CD4-positive, alpha-beta T cell (primary cell): ENCODE measurements at places on chromosomes 1 and 21.

DNA sequence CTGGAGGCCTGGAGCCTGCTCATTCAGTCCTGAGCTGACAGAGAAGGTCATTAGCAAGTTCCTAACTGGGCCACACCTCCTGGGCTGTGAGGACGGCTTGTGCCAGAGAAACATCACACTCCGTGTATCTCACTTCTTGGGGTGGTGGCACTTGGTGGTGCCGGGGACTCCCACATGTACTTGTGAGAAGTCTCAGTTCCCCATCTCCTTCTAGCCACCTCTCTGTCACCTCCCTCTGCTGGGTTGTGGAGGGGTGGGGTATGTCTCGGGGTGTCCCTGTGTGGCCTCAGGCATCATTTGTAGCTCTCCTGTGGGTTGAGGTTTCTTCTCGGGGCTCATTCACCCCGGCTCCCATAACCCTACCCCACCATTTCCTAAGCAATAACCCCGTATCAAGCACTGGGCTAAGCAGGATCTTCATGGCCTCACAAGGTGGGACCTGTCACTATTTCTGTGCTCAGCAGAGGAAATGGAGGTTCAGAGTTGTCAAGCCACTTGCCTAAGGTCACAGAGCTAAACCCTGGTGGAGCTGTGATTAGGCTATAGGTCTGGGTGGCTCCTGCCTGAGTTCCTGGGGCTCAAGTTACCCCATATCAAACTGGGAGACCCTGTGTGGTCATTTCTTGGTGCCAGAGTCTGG lies 62.5 kb downstream of the UBIAD1 start:
- DNase-seq, result no peak

- DNase-seq, result no peak
Measured at GRCh38 chr1:107689159-107689558, 275.8 kb downstream of the VAV3 start.

- DNase-seq, result no peak
Measured at GRCh38 chr1:38085666-38086330, 39.2 kb upstream of the POU3F1 start.

DNA sequence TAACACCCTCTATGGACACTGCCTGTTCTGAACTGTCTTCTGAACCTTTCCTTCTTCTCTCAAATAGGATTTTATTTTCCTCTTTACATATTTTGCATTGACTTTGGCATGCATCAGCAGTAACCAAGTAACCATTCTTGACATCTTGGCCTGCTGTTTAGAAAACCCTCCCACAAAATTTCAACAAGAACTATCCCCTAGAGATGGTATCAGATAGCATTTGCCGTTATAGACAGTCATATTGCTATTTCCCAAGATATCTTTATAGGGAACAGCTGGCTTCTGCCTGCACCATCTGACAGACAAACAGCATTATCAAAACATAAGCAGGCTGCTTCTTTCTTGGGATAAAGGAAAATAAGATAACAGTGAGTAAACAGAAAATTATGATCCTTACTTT lies 54.7 kb downstream of the LHX8 start:
- DNase-seq, result no peak

GRCh38 chr1:180896161-180896560 lies 16.5 kb upstream of the KIAA1614 start:
- DNase-seq, result no peak

DNA sequence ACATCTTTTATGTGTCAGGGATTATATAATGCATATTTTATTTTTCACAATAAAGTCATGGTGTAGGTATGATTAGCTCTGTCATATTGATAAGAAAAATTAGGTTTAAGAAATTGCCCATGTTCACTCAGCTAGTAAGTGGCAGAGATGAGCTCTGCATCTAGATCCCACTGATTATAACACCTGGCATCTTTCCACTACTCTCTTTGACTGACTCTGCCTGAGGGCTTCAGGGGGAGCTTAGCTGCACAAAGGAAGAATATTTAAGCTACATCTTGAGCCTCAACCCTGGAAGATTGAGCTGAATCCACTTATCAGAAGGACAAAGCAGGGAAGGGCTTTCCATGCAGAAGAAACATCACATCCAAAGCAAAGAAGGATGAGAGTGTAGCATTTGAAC lies 190.4 kb downstream of the MIS18A start:
- DNase-seq, result no peak

- DNase-seq, result no peak
Measured at GRCh38 chr1:24283326-24284155, 35.6 kb upstream of the GRHL3 start.

GRCh38 chr21:29248124-29248523 lies 50.6 kb upstream of the BACH1 start:
- DNase-seq, result no peak

DNA sequence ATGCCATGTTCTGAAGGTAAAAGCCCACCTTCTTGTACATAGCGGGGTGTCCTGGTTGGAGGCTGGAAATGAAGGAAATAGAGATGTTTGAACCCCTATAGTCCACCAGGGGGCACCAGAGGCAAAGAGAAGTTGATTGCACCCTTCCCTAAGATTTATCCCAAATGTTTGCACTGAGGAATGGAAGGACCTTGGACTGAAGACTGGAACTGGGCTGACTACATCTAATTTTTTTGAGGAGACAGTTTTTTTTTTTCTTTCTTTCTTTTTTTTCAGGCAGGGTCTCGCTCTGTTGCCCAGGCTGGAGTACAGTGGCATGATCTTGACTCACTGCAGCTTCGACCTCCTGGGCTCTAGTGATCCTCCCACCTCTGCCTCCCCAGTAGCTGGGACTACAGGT lies 55.3 kb upstream of the EIF4G3 start:
- peak; percentile 40 for DNase-seq

DNA sequence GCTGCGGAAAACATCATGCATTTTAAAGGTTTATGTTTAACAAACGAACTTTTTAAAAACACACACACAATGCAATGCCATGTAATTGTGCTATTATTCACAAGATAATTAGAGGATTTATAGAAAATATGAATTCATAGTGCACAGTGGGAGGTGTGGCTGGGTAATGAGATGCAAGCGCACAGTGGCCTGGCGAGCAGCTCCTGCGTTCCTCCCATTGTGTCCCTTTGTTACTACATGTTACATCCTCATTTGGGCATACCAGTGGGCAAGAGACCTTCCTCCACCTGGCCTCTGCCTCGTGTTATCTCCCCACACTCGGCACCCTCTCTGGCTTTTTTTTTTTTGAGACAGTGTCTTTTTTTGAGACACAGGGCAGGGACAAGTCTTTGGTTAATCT lies 30.0 kb upstream of the TENT5B start:
- DNase-seq, result no peak

- DNase-seq, result no peak
Measured at GRCh38 chr1:15370781-15371520, 38.7 kb upstream of the EFHD2 start.

GRCh38 chr1:228150120-228150460 lies 360 bp downstream of the GJC2 start:
- no peak for DNase-seq

- no peak for DNase-seq
Measured at GRCh38 chr1:6483017-6483760, 8.3 kb downstream of the PLEKHG5 start.

- DNase-seq, result no peak
Measured at GRCh38 chr1:22865736-22866135, 106.9 kb downstream of the LACTBL1 start.

DNA sequence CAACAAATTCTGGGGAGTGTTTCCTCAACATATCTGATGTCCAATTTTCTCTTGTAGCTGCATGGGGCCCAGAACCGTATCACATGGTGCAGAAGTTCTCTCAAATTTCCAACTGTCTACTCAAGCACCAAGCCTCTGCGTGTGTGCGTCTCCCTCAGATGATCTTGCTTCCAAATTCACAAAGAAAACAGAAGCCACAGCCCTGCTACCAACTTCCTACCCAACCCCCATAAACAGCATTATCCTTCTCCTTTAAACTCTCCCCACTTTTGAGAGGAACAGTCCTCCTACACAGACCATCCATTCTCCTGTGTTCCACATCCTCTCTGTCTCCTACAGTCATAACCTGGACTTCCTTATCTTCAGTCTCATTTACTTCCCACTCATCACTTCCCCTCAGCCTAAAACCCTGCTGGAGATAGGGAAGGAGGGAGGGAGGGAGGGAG lies 354.1 kb downstream of the SMYD3 start:
- no peak for DNase-seq

DNA sequence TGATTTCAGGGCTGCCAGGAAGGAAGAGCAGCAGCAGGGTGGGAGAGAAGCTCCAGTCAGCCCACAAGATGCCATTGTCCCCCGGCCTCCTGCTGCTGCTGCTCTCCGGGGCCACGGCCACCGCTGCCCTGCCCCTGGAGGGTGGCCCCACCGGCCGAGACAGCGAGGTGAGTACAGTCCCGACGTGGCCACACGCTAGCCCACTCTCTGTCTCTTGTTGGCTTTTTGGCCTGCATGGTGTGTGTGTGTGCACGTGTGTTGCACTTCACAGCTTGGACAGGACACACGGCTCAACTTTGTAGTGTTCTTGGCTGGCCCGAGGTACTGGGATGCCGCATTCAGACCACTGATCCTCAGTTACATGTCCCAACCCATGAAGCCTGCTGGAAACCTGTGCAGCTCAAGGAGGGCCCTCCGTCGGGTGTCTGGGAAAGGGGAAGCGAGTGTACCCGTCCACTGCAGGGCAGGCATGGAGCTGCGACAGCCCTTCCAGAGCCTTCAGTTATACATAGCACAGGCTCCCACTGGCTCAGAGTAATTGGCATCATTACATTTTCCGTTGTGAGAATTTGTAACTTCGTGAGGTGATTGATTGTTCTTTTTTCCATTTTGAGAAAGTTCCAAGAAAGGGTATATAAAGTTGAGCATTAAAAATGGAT lies 454 bp downstream of the CORT start:
- no peak for DNase-seq

DNA sequence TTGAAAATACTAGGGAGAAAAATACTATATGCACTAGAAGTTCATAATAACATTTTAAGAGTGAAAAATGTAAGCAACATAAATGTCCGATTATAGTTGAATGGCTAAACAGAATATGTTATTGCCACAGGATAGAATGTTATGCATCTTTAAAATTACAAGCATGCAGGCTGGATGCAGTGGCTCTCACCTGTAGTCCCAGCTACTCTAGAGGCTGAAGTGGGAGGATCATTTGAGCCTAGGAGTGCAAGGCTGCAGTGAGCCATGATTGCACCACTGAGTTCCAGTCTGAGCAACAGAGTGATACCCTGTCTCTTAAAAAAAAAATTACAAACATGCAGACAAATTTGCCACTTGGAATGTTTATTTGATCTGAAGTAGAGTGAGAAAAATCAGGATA lies 3.0 kb upstream of the BATF3 start:
- DNase-seq, result no peak

DNA sequence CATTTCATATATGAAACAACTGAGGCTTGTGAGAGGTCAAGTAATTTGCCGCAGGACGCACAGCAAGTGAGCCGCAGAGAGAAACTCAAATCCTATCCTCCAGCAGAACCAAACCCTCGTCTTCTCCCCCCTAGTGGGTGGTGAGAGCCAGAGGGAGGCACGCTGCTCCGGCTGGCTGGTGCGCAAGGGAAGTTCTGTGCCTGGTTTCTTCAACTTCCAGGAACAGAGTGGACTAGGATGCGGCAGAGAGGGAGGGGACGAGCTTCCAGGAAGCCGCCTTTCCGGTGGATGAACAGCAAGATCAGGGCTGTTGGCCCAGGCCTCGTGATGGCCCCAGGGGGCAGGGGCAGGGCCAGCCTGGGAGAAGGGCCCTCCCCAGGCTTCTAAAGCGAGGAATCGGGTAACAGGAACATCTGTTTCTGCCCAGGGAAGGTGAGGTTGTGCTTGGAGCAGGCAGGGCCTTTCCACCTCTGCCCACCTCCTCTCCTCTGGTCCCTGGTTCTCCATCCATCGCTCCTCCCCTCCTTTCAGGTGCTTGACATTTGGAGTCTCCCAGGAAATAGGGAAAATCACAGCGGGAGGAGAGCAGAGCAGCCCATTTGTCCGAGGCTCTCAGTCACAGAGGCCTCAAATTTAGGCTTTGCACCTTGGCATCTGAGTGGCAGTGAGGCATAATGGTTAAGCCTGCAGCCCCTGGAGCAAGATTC lies 16.8 kb upstream of the PDIK1L start:
- DNase-seq, result no peak

DNA sequence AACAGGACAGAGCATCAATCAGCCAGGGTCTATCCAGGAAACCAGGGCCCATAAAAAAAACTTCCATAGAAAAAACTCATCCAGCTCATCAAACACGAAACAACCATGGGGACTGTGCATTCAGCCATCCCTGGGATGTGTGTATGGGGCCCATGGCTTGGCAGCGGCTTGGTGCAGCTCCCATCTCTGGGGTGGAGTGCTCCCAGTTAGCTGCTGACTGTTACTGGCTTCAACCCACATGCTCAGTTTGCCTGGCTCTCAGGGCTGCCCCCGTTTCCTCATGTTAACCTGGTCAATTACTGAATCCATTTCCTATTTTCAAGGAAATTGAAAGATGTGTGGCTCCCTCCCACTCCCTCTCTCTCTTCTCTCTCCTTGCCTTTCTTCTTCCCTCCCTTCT lies 37.3 kb upstream of the STUM start:
- DNase-seq, result no peak

DNA sequence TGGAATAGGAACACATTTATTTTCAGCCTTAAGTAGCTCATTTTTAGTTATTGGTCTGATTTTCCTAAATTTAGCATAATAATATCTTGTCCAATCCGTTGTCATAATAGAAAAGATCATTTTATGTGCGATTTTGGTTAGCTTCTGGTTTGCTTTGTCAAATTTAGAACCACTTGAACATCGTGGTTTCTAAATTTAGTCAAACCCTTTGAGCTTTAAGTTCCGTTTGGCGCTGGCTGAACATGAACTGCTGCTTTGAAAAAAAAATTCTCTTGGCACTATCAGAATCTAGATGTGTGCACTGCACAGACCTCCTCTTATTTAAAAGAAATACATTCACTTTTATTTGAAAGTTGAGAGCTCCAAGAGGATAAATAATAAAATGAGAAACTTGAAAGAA lies 370.6 kb downstream of the PTPRC start:
- peak; percentile 15 for DNase-seq

GRCh38 chr1:198167436-198167934 lies 10.7 kb downstream of the NEK7 start:
- DNase-seq, result no peak

DNA sequence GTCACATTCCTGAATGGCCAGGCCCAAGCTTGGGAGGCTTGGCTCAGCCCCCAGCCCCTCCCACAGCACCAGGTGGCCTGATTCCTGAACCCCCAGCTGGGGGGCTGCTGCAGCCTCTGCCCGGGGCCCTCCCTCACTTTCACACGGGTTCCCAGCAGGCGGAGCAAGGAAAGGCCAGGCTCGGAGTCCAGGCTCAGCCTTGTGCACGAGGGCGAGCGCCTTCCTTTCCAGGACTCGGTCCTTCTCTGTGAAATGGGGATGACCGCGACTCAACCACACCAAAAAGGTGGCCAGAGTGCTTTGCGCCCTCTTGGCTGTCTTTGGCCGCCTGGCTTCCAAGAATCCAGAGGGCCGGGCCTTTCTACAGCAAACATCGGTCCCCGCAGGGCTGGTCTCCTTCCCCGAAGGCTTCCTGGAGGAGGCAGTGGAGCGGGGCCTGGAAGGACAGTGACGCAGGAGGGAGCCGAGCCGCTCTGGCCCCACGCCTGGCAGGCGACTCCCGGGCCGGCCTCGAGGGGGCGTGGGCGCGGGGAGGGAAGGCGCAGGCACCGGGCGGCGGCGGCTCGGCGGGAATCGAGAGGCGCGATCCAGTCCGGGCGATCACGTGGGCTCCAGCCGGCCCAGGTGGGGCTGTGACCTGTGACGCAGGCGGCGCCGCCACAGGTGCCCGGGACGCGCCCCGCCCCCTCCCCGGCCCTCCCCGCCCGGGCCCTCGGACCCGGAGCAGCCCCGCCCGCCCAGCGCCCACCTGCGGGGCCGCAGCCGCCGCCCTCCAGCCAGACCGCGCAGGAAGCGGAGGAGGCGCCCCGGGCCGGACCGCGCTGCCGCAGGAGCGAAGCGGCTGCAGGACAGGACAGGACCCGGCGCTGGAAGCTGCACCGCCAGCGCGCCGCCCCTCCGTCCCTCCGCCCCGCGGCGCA lies at the start of gene ARHGEF16:
Gene ARHGEF16 (plus strand): TSS at position 775 of the 920 bp plus-strand sequence. CDS start 8,420 bp downstream, outside the sequence.
- DNase-seq, result peak; percentile 29
